ENCODE measurements at places on chromosomes 6 and 20.

DNA sequence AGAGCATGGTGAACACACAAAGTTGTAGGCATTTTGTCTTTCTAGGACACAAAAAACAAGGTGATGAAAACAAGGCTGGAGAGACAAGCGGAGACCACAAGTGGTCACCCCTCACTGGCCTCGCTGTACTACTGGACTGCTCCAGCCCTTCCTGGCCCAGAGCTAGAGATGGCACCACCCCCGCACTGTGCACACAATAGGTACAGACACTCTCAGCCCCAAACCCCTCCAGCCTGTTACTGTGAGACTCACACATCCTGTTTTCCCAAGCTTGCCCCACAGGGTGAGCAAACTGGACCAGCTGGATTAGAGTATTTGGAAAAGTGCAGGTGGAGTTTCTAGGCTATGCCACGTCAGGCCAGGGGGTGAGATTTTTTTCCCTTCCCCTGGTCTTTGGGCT, 8.4 kb upstream of the ZSWIM1 start:
- DNase-seq, result peak; percentile 18

- DNase-seq, result no peak
Measured at GRCh38 chr20:41365777-41366545, 657 bp downstream of the EMILIN3 start.

DNA sequence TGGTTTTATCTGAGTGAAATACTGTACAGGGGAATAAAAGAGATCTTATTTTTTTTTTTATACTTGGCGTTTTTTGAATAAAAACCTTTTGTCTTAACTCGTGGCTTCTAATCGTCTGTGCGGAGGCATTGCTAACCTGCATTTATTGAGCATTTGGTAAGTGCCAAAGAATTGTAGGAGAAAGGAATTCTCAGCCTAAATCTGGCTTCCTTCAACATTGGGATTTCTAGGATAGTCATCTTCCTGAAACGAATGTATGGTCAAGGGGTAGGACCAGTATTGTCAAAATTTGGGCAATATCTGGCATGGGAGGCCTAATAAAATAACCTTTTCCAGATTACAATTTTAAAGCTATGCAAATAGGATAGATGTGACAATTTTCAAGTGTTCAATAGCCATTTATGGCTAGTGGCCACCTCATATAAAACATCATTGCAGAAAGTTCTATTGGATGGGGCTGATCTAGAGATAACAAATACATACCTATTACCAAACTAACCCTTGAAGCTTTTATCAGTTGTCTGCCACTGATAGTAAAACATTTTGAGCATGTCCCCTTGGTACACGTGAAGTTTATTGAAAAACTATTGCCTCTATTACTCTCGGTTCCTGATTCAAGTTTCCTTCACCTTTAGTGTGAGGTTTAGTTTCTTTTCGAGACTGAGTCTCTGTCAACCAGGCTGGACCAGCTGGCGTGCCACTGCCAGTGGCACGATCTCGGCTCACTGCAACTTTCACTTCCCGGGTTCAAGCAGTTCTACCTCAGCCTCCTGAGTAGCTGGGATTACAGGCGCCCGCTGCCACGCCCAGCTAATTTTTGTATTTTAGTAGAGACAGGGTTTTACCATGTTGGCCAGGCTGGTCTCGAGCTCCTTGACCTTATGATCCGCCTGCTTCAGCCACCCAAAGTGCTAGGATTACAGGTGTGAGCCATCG, 5.6 kb downstream of the PIM1 start:
- DNase-seq, result no peak

DNA sequence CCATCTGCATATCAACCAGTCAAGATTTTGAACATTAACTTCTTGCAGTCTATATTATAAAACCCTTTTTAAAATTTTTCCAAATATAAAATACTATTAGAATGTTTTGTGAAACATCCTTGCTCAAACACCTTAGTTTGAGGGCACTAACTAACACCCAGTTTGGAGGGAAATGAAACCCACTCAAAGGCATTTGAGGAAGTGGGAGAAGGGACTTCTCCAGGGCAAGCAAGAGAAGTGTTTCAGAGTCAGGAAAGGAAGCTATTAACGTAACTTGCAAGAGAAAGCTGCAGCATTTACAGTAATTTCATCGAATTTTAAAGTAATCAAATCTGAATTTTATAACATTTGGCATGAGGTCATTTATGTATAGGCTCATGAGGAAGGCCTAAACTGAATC, 21.3 kb downstream of the MTFR2 start:
- no peak for DNase-seq

DNA sequence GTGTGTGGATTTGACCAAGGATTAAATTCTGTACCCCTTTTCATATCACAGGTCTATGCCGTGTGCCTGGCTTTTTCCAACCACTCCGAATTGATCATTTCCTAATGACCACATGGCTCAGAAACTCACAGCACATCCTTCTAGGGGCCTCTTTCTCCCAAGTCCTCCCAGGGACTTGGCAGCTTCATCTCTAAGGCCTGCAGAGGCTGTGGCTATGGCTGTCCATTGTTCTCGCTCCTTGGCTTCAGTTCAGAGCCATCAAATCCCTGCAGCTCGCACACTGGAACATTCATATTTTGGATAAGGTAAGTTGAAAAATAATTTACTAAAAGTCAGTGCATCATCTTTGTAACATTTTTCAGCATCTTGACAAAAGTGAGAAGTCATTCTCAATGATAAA, 497.2 kb upstream of the CDH4 start:
- DNase-seq, result no peak

DNA sequence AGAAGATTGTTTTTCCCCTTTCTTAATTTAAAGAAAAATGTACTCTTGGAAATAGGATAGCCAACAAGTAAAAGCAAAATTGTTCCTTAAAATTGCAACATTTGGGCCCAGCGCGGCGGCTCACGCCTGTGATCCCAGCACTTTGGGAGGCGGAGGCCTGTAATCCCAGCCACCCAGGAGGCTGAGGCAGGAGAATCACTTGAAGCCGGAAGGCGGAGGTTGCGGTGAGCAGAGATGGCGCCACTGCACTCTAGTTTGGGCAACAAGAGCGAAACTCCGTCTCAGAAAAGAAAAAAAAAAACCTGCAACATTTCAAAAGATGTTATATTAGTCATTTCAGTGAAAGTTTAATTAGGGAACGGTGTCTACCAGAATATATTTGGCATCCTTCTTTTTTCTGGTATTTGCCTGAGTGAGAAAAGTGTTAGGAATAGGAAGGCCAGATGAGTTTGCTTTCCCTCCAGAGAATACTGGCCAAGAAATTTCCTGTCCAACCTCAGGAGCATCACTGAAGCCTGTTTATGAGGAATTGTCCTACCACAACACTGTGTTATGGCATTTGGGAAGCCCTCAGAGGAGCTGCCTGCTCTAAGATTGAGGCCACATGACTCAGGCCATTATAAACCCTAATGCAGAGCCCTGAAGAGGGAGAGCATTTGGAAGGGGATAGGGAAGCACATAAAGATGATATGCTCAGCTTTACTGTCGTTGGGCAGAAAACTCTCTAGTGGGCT, 1.2 kb upstream of the GJA1 start:
- DNase-seq, result no peak

GRCh38 chr6:5181510-5182317, 79.0 kb downstream of the LYRM4 start:
- no peak for DNase-seq

DNA sequence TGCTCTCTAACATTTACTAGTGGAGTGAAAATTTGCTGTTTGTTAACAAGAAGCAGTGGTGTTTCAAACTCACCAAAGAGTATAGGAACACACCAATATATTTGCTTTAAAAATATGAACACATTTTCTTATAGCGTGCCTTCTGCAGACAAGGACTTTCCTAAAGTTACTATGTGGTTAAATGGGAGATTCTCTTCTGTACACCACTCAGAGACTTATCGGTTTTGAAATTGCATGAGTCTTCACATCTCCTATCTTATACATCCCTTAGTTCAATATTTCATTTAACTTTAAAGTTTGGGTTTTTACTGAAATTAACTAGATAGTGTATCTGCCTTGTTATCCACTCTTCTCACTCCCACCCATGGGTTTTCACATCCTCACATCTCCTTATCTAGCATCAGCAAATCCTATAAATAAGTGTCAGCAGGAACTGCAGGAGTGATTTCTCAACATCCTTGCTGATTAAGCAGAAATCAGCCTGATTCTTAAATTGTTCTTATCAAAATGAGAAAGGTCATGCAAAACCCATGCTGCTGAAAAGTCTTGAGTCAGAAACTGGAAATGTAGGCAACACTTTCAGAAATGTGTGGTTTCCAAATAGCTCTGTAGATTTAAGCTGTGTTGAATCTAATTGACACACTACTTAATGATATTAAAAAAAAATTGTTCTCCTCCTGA, 1075.6 kb upstream of the GJE1 start:
- no peak for DNase-seq

DNA sequence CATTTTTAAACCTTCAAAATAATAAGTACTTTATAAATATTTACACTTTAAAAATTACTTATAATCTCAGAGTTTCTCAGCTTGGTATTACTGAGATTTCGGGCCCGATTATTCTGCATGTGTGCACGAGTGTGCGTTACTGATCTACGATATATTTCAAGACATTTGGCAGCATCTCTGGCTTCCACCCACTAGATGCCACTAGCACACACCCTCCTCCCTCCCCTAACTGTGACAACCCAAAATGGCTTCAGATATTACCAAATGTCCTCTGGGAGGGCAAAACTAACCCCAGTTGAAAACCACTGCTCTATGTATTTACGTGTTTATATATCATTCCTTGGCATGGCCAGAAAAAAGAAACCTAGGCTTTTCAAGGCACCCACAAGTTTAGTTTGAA, 95.9 kb downstream of the FYN start:
- DNase-seq, result no peak

- no peak for DNase-seq
Measured at GRCh38 chr6:45094831-45095230, 233.3 kb upstream of the RUNX2 start.

GRCh38 chr20:33630507-33630906, 31.6 kb upstream of the C20orf144 start:
- DNase-seq, result no peak

GRCh38 chr6:71481801-71482200, 193.2 kb downstream of the OGFRL1 start:
- DNase-seq, result no peak

DNA sequence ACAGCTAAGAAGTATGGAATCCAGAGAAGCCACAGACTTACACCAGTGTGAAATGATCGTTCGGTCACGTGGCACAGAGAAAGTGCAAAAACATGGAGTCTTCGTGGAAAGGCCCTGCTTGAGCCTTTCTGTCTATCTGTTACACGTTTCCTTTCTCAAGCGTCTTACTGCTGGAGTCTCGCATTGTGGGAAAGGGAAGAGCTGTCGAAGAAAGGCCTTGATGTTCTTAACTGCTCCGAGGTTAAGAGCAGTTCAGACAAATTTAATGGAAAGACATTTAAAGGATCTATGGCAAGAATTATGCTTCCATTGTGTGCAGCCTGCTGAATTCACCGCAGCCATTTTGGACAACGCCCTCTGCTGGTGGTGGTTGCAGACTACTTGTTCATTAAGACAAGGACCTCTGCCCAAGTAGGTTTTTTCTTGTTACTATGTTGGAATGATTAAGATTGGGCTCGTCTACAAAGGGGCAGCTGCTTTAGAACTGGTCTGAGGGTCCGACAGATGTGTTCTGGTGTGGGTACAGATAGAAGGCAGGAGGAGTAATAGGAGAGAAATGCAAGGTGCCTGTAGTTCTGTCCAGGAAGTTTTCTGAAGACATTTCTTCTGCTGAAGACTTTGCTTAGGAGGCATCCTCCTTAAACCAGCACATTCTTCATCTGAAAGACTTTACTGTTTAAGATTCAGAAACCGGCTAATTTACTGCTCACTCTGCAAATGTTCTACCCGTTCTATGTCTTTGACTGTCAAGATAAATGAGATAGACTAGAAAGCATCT, 24.7 kb upstream of the CCN6 start:
- DNase-seq, result peak; percentile 26

DNA sequence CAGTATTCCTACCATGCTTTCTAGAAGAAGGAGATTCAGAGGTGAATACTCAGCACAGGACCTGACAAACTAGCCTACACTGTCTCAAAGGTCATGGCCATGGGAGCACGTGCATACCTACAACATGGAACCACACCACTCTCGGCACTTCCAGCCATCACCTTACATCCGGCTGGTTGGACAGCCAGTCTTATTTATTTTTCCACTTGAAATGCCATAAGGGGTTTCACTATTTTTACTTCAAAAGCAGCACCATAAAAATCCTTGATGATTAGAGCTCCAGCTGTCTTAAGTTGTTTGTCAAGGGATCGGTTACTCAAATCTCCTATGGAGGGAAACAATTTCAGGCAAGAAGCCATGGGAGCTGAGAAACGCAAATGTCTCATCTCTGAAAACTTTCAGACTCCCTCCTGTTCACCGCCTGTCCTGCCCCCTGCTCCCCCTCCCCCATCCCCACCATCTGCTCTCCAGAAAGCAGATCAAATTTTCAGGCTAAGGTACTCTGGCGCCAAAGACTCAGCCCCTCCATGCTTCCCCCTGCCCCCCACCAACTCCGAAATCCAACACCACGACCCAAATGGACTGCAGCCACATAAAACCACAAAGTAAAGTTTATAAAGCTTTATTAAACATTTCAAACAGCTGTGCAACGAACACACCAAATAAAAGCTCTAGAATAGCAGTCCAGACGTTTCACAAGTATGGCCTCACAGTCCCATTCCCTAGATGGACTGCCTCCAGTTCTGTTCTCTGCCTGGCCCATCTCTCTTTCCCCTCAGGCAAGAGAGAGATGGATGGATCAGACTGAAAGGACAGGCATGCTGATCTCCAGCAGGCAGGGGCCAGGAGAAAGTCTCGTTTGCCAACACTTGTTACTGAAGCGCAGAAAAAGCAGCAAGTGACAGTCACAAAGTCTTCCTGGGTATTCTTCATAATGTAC, 4.0 kb upstream of the NNAT start:
- no peak for DNase-seq

GRCh38 chr20:42379385-42379784, 761.2 kb upstream of the CHD6 start:
- no peak for DNase-seq

DNA sequence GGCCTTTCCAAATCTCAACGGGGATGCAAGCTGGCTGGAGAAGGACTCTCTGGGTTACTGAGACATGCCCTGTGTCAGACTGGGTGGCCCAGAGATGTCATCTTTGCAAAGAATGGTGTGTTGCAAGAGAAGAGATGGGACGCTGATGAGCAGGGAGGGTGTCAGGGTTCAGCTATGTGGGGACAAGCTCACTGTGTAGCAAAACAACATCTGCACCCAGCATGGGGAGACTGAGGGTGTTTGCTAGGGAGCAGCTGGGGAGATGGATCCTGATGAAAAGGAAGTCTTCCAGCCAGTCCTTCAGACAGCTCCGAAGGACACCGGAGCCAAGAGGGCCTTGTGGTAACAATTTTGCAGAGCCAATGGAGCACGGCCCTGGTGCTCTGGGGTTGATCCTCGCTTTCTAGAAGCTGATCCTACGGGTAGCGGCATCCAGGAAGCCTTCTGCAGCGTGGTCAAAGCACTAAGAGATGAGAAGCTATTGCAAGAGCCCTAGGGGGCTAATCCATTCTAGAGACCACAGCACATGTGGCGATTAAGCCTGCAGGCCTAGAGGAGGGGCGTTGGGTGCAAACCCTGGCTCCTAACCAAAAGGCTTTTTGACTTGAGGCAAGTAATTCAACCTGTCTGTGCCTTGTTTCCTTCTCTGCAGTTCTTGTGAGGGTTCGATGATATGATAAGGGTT, 39.9 kb downstream of the EDN3 start:
- no peak for DNase-seq
